ENCODE measurements at places on chromosomes 7 and 10.

DNA sequence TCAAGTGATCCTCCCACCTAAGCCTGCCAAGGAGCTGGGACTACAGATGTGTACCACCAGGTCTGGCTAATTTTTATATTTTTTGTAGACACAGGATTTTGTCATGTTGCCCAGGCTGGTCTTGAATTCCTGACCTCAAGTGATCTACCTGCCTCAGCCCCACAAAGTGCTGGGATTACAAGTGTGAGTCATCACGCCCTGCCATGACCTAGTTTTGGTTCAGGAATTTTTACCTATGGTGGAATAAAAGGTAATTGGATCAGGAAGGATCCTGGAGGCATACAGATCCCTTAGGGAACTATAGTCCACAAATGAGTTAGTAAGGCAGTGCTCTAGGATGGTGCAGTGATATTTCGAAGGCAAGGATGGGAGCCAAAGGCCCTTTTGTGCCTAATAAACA, 717.9 kb downstream of the PHTF2 start:
- DNase-seq, result no peak

- no peak for DNase-seq
Observed at GRCh38 chr7:150722431-150722931, 6.1 kb downstream of the GIMAP1 start.

DNA sequence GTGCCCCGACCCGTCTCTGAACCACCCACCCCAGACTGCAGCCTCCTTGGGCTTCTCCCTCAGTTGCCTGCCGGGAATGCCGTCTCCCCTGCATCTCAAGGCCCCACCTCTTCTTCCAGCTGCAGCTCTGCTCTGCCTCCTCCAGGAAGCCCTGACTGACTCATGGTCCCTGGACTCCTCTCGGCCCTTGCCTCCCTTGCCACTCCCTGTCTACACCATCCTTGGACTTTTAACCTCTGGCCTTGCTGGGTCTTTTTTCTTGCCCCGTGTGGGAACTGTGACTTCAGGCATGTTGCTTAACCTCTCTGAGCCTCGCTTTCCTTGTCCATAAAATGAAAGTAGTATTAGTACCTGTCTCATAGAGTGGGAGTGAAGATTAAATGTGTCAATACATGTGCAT, 56.3 kb downstream of the C10orf105 start:
- no peak for DNase-seq

DNA sequence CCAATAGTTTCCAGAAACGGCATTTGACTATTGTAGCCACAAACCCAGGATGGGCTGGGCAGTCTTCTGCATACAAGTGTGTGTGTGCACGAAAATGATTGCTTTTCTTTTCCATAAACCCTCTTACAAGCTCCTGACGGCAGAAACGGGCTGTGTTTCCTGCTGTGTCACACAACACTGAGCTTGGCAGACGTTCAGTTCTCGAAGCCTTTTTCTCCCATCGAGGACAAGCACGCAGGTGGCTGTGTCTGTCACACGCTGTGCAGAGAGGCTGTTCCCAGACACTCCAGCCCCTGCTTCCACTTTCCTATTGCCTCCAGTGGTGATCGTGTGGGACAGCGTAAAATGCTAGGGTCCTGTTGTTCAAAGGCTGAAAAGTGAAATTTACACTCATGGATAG, 32.1 kb downstream of the RBAK start:
- no peak for DNase-seq

- no peak for DNase-seq
Observed at GRCh38 chr7:50791363-50791937, 8.8 kb upstream of the GRB10 start.

DNA sequence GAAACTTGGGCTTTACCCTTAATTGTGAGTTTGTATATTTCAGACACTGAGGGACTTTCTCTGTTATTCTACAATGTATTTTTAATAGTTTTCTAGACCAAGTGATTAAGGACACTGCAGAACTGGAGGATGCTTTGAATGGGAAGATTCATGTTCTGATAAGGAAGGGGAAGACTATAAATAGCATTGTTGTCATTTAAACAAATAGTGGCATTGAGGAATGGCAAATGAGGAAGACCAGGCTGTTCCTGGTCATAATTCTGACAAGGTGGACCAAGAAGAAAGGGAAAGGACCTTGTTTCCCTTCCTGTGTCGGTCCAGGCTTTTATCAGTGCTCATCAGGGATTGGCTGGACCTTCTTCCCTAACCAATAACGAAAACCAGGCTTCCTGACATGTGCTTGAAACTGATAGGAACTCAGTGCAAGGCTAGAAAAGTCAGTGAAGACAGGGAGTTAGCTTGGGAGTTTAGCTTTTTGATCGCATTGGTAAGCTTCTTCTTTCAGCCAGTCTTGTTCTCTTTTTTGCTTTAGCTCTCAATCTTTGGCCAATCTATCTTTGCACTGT, 116.2 kb downstream of the ITGA8 start:
- no peak for DNase-seq

DNA sequence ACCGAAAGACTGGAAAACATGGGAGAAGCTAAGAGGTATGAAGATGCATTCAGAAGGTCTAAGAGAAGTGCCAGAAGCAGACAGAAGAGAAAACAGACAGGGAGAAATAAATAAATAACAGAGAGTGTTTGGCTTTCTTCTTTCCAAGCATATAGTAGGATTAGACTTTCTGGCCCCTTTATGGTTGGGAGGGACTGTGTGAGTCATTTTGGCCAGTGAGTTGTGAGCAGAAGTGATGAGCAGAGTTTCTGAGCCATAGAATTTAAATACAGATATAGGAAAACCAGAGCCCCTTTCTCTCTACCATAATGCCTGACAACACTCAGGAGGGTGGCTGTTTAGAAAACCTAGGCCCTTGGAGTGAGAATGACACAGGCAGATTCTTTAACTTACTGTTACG, 171.0 kb downstream of the PPP1R17 start:
- no peak for DNase-seq

GRCh38 chr10:79324032-79324695, 23.1 kb upstream of the PPIF start:
- no peak for DNase-seq

DNA sequence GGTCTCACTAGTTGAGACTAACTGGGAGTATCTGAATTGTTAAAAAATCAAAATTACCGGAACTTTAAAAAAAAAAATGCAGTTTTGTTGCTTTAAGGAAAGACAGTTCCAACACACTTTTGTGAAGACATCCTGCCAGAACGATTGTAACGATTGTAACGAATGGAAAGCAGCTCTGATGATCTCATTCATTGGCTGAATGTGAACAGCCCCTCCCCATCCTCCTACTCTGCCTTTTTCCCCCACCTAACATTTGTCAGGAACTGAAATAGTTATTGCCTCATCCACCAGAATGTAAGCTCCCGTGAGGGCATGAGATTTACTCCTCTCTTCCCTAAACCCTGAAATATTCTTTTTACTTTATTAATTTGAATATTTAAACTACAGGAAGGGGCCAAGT, 23.1 kb upstream of the ZC3HAV1L start:
- peak; percentile 55 for DNase-seq

DNA sequence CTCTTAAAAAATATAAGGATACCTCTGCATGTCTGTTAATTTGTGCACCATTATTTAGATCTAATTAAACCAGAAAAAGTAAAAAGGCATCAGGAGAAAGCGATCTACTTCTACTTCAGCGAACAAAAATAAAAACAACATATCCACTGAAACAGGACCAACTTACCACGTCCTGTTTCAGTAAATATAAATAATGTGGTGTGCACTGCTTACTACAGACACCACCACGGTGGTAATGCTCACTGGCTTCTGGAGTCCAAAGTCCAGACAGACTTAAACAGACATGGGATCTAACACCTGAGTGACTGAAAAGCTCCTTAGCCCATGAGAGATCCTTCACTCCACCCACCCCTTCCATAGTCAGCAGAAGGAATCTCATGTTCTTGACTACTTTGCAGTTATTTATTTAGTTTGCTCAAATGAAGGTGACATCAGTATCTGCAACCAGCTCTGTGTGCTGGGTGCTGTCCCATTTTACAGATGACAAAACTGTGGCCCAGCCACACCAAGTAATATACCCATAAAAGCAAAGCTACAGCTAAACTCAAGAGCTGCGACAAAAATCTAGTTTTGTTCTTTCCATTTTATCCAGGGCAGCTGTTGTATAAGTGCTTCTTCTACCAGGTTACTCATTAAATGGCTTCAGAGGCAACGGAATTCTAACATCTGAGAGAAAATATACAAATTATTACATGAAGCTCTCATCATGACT, 62.1 kb upstream of the NCAPG2 start:
- no peak for DNase-seq

DNA sequence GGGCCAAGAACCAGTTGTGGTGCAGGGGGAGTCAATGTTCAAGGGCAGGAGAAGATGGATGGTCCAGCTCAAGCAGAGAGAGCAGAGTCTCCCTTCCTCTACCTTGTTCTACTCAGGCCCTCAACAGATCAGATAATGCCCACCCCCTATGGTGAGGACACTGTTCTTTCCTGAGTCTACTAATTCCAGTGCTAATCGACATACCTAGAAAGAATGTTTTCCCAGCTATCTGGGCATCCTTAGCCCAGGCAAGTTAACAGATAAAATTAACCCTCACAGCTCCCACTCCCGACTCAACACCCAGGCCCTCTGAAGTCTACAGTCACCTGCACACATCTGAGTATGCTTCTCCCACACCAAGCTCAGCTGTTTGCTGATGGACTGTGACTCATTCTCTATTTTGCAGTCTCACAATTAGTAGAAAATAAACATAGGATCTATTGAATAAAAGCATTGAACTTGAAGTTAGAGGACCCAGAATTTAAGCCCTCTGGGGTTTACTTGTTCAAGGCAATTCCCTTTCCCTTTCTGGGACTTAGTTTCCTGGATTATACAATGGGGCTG, 17.1 kb downstream of the COL13A1 start:
- DNase-seq, result no peak

- DNase-seq, result no peak
Observed at GRCh38 chr7:91784469-91784868, 96.0 kb downstream of the MTERF1 start.

- no peak for DNase-seq
Observed at GRCh38 chr10:23403278-23403677, 35.6 kb upstream of the OTUD1 start.

DNA sequence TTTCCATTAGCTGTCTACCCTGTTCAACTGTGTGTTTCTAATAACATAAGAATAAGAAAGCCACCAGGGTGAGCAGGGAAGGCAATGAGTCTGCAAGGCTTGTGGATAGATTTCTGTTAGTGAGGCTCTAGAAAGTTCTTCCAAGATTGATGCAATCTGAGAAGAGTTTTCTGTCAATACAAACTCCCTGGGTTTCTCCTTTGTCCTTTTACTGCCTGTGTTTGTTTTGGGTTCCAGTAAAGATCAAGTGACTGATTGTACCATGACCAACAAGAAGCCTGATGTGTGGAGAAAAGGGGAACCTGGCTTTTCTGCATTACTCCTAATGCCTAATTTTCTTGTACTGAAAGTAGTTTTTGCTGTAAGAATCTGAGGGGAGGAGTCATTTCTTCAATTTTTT, 139.9 kb downstream of the CFTR start:
- no peak for DNase-seq

DNA sequence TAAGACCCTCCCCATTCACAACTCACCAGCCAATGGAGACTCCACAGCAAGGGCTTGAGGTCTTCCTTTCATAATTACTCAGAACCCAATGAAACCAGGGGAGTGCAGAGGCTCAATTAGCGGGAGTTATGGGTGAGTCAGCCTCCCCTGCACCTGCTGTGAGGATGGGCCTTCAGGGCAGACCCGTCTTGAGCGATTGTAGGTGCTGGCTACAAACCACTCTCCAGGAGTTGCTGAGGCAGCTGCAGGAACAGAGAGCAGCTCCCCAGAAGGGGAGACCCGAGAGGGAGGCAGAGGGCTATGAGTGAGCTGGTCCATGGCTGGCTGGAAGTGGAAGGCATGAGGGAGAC, 58.5 kb upstream of the SORCS3 start:
- DNase-seq, result no peak

GRCh38 chr7:97006055-97006815, 882 bp downstream of the DLX6 start:
- DNase-seq, result peak; percentile 68

- no peak for DNase-seq
Observed at GRCh38 chr10:17910125-17910789, 41.5 kb upstream of the SLC39A12 start.

DNA sequence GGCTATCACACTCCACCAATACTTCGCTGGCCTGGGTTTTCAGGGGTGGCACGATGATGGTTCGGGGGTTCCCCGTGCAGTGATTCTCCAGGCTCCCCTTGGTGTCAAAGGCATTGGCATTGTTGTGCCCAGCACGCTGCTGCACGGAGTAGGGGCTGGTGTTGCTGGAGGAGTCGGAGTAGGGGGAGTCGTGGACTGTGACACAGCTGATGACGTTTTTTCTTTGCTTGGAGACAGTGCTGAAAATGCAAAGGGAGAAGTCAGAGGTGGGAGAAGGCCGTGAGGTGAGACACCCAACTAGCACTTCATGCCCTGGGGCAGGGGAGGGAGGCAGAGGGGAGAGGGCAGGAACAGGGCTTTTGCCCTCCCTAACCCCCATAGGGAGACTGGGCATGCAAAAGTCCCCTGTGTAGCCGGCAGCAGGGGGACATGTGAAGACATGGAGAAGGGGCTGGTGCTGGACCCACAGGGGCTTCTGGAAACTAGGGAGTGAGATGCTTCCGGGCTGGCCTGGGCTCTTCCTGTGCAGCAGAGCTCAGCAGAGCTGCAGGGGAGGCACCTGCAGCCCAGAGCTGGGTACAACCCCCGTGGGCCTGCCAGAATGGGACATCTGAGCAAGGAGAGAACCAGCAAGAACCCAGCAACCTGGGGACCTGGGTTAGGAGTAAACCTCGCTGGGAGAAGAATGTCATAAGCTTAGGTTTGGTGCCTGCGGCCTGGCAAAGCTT, 60.5 kb downstream of the CLEC2L start:
- DNase-seq, result no peak

DNA sequence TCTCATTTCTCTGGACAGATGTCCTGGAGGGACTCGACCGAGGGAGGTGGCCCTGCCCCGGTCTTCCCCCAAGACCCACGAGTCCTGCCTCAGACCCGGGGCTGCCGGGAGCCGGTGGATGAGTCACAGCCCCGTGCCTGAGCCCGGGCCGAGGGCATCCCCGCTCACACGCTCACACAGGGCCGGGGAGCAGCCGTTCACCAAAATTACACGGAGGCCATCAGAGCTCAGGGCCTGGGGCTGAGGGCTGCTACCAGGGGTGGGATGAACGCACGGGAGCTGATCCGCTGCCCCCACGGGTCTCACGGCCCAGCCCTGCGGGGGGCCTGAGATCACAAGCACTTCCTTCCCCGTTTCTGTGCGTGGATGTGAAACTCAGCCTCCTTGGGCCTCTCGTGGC, 17.5 kb downstream of the FAM20C start:
- no peak for DNase-seq
